NCI-H1417 (cell line): ENCODE measurements at places on chromosomes 7 and 10.

DNA sequence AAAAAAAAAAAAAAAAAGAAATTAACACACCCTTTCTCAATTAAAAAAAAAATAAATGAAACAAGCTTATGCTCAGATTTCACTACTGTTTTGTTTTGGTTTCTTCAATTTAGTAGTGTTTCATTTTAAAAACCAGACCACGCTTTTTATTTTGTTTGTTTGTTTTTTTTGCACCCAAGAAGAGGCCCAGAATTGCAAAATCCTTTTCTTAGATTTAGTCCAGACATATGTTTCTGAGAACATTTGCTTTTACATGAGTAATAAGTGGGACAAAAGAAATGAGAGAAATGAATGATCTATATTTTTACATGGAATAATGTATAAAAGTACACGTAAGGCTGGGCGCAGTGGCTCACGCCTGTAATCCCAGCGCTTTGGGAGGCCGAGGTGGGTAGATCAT, 34.5 kb upstream of the CAMK1D start:
- DNase-seq, result no peak

DNA sequence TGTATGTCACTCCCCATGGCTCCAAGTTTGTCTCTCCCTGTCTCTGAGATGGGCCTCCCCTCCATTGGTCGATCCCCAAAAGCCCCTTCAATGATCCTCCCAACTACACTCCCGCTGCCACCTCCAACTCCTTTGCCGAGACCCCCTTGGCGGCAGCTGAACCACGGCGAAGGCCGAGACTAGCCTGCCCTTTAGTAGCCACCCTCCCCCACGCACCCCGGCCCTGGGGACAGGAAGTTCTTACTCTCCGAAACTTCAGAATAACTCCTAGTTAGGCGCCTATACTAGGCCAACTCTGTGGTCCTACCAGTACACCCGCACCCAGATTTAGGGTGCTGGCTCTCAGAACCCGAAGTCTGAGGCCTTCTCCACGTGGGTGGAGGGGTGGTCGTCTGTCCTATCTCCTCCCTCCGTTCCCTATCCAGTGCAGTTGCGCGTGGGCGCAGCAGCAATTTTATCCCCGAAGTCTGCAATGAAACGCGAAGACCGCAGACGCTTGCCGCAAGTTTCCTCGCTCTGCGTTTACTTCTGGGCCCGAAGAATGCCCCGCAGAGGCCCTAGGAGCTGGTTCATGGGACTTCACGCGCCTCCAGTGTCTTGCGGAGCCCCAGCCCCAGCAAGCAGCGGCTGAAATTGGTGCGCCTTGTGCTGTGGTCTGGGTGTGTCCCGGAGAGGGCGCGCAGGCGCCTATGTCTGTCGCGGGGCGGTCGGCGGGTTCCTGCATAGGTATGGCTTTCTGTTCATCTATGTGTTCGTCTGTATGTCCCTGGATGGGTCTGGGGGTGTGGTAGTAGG, 82.6 kb upstream of the SLF2 start:
- DNase-seq, result no peak

- no peak for DNase-seq
These were observed 594.1 kb downstream of the GRM8 start for GRCh38 chr7:126658684-126659083.

- DNase-seq, result no peak
These were observed 349.4 kb downstream of the EXOC4 start for GRCh38 chr7:133602291-133602690.

- DNase-seq, result peak; percentile 61
These were observed 19.6 kb downstream of the WIPF3 start for GRCh38 chr7:29825775-29826529.
